CD4-positive, alpha-beta T cell treated with Interleukin-6 at 100 ng/mL for 8 hours (primary cell): ENCODE measurements at places on chromosomes 12 and 14.

DNA sequence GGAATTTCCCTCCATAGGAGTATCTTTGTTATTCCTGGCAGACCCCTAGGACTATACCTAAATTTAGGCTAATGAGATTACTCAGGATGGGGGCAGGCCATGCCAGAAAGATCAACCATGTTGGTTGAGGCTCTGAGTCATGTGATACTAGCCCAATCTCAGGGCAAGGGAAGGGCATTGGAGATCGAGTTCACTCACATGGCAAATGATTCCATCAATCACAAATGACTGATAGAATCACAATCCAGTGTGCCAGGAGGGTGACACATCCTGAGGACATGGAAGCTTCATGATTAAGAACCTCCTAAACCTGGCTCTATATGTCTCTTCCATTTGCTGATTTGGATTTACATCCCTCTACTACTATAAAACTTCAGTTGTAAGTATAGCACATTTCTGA lies 182.3 kb downstream of the NTF3 start:
- no peak for DNase-seq

GRCh38 chr12:13247596-13247995 lies 51.1 kb downstream of the EMP1 start:
- no peak for DNase-seq

- DNase-seq, result no peak
Observed at GRCh38 chr12:7638064-7638759, 27.5 kb downstream of the APOBEC1 start.

GRCh38 chr14:24612196-24612595 lies 2.7 kb upstream of the GZMH start:
- DNase-seq, result no peak

DNA sequence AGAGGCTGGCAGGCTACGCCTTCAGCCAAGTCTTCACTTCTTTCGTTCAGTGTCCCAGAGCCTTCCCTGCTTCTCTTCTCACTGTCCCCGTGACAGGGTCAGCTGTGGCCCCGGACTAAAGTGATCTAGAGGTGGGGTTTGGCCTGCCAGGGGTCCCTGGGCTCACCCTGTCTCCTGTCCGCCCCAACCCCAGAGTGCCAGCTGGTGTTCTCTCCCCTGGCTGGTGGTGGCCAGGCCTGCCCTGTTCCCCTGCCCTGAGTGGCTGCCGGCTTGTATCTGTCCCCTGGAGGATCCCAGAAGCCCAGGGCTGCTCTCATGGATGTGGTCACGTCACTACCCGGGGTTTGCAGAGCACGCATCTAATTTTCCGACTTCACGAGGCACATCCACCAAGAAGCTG lies 297.4 kb downstream of the GLT1D1 start:
- no peak for DNase-seq

DNA sequence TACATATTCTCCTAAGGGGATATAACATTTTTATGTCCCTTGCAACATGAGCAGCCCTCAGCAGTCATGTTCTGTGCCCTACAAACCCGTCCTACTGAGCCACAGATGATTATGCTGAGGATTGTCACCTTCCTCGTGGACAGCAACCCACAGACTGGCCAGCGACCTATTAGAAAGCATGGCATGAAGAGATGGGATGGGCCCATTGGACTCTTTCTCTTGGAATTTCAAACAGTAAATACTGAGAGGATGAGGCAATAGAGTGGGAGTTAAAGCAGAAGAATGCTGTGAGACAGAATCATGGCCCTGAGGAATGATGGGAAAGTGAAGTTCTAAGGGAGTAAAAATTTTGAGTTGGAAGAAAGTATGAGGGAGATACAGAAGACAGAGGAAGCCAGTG lies 149.9 kb upstream of the BTG1 start:
- DNase-seq, result no peak

- DNase-seq, result no peak
Observed at GRCh38 chr14:61766151-61766550, 3.9 kb downstream of the SNAPC1 start.

- no peak for DNase-seq
Observed at GRCh38 chr12:53952871-53953734, 1.6 kb upstream of the HOXC12 start.

DNA sequence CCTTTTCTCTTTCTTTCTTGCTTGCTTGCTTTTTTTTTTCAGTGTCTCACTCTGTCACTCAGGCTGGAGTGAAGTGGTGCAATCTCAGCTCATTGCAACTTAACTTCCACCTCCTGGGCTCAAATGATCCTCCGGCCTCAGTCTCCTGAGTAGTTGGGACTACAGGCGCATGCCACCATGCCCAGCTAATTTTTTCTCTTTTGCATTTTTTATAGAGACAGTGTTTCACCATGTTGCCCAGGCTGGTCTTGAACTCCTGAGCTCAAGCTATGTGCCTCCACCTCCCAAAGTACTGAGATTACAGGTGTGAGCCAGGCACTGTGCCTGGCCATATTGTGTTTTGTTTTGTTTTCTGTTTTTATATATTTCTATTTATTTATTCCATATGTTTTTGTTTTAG lies 461.0 kb downstream of the ADAMTS20 start:
- no peak for DNase-seq

- DNase-seq, result no peak
Observed at GRCh38 chr12:66637699-66638301, 41.1 kb downstream of the GRIP1 start.

DNA sequence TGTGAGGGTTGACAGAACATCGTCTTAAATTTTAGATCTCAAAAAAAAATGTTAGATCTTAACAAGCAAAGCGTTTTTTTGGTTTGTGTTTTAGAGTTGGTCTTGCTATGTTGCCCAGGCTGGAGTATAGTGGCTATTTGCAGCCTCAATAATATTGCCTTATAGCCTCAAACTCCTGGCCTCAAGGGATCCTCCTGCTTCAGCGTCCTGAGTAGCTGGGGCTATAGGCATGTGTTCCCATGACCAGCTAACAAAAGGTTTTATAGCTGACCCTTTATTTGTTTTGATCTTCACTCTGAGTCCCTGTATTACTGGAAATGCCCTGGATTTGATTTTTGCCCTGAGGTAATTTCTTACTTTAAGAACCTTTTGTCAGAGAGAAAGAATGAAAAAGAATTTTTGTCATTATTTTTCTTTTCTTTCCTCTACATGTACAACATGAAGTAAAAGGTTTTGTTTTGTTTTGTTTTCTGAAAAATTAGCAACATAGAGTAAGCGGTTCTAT lies 5.2 kb downstream of the INHBC start:
- no peak for DNase-seq

DNA sequence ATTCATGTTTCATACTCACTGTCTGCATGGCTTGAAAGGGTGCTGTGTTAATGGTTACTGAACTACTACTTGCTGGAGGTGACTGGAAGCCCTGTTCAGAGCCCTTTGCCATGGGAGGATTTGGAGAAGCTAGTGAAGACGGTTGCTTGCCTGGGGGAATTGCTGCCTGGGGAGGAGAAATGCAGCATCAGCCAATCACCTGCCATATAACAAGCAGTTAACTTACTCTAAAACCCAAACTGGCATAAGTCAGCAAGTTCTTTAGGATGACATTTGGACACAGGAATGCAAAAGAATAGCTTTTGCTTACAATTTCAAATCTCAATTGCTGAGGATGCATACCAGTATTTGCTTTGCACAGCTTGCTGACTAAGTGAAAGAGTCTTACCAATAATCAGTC lies 23.4 kb upstream of the IPO8 start:
- DNase-seq, result no peak

GRCh38 chr12:54428050-54429013 lies 9.3 kb upstream of the ITGA5 start:
- DNase-seq, result no peak

- no peak for DNase-seq
Observed at GRCh38 chr12:105076098-105076497, 8.2 kb downstream of the ALDH1L2 start.

DNA sequence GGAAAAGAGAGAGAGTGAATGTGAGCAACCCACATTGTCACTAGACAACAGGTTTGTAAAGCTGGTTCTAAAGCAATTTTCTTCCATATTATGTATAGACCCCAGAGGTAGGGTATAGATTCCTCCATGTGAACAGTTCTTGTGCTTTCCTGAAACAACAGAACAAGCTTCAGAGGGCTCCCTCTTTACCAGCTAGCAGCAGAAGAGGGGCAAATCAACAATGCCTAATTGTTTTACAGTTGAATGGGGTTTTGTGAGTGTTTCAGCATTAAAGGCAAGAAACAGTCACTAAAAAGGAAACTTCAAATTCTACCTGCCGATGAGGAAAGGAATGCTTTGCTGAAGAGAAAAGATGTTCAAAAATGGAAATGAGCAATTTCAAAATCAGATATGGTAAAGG lies 341.2 kb upstream of the KITLG start:
- no peak for DNase-seq

DNA sequence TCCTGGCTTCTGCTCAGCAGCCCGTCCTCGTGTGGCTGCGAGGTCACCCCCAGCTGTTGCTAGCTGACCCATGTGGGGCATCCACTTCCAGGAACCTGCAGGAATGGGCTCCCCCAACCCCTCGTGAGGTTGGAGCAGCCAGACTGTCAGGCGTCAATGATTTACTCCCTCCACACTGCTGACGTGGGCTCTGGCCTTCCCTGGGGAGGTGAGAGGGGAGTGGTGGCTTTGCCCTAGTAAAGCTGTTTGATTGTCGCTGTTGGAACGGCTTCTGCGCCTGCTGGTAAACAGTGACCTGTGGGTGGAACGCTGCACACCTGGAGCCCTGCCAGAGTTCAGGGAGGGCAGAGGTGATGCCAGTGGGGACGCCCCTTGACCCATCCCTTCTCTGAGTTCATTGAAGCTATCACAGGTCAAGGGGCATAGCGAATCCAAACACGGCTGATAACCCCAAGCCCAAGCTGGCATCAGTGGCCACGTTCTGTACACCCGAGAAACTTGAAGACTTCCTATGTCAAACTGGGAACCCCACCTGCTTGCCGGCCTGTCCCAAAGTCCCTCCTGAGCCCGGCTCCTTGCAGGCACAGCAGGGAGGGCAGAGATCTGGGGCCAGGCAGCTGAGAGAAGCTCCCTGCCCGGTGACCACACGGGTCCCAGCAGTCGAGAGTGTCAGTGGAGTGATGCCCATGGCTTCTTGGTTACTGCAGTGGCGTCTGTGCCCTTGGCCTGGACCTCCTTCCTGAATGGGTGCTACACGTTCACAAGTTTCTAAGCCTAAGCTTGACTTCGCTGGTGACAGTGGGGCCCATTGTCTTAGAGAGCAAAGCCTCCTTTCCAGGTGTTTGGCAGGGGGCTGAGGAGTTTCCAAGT lies 2.7 kb downstream of the ASPG start:
- no peak for DNase-seq

GRCh38 chr14:57575482-57575881 lies 81.8 kb upstream of the CCDC198 start:
- DNase-seq, result no peak

- no peak for DNase-seq
Observed at GRCh38 chr14:44612002-44612401, 104.9 kb upstream of the FSCB start.

DNA sequence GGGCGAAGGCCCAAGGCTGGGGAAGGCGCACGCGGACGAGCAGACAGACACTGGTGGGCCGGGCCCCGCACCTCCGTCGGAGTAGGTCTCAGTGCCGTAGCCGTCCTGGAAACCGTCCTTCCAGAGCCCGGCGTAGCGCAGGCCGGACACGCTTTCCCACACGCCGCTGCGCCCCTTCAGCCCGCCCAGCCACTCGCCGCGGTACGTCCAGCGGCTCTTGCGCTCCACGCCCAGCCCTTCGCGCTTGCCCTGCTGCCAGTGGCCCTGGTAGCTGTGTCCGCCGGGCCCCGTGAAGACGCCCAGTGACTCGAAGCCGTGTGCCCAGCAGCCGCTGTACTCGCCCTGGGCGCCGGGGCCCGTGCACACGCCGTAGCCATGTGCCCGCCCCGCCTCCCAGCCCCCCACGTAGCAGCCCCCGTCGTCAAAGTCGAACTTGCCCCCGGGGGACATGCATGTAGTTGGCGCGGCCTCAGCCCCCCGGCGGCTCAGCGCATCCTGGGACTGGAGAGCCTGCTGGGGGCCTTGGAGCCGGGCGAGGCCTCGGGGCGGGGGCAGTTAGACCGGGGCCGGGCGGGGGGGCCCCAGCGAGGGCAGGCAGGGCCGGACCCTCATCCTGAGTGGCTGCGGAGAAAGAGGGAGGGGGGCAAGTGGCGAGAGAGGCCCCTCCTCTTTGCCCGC lies 1.4 kb downstream of the JPH4 start:
- DNase-seq, result no peak

DNA sequence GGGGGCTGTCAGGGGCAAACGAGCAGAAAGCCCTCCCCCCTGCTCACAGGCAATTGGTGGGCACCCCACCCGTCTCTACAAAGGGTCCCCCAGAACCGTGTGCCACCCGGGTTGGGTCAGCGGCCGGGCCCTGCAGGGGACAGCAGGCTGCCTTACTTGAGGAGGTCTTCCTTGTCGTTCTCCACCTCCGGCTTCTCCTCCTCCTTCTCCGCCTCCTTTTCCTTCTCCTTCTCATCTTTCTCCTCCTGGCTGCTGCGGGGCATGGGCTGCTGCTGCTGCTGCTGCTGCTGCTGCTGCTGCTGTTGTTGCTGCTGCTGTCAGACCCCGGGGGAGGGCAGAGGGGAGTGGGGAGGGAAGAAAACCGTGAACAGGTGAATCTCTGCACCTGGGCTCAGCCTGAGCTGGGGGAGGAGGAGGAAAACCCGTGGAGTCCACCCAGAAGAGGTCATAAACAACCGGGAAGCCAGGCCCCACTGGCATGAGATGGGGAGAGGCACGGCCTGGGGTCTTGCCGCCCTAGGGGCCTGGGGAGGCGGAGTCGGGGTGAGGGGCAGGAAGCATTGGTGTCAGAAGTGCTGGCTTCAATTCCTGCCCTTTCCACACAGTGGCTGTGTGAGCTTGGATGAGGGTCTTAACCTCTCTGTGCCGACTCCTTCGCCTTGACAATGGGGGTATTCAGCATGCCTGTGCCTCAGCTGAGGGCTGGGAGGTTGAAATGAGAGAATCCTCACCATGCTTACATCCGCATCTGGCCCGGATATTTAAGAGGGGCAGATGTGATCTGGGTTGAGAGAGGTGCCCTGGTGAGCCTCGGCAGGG lies 107.6 kb downstream of the RFLNA start:
- DNase-seq, result no peak

GRCh38 chr14:89849931-89850330 lies 104.6 kb downstream of the EFCAB11 start:
- DNase-seq, result no peak

DNA sequence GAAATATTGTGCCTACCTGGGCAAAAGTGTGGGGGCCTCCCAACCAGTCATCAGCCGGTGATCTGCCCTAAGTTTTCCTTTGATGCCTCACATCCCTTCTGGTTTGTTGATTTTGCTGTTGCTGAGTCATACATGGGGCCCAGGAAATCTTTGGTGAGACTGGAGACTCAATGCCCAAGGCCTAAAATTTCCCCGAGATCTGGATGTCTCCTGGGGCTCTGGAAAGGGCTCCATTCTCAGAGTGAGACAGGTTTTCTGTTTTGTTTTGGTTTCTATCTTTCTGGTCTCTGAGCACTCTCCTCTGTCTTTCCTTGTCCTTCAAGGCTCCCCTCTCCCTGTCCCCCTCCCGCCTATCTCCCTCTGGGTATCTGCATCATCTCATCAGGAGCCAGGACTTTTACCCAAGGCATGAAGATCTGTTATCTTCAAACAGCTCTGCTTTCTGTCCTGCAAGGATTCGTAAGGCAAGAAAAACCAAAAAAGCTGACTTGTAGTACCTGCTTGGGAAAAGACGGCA lies 152.8 kb upstream of the MAX start:
- no peak for DNase-seq
